ENCODE measurements at places on chromosomes 1 and 21.
A peak's percentile ranks its signal among the peaks of the same experiment; 100 is the strongest.

GRCh38 chr1:125065092-125065820, 3880.5 kb downstream of the SRGAP2C start:
- DNase-seq: no peak

- peak; percentile 77 for DNase-seq
Observed at GRCh38 chr1:9892563-9893528, 17.2 kb downstream of the CTNNBIP1 start.

DNA sequence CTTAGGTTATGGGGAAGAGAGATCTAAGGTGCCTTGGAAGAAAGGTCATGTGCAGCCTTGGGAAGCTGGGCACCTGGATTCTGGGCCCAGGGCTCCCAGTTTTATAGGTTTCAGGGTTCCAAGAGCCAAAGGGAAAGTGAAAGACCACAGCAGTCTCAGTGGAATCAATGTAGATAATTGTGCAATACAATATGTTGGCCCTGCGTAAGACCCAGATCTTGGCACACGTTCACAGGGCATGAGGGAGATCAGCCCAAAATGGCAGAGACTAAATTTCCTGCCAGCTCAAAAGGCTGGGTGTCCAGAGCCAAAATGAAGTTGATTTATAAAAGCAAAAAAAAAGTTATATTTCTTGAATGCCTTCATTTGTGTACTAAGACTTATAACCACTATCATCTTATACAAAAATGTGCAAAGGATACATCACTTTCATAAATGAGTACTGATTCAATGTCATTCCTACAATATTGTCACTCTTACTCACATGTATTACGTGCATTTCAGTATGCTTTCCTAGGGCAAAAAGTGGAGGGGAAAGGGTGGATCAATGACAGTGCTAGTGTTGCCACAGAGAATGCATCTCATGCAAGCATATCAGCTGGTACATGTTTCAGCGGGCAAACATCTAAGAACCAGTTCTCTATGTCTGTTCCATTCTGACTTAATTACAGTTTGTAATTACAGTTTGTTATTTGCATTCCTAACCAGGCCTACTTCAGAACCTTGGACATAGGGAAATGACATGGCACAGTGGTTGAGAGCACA, 22.5 kb upstream of the NPL start:
- DNase-seq: no peak

DNA sequence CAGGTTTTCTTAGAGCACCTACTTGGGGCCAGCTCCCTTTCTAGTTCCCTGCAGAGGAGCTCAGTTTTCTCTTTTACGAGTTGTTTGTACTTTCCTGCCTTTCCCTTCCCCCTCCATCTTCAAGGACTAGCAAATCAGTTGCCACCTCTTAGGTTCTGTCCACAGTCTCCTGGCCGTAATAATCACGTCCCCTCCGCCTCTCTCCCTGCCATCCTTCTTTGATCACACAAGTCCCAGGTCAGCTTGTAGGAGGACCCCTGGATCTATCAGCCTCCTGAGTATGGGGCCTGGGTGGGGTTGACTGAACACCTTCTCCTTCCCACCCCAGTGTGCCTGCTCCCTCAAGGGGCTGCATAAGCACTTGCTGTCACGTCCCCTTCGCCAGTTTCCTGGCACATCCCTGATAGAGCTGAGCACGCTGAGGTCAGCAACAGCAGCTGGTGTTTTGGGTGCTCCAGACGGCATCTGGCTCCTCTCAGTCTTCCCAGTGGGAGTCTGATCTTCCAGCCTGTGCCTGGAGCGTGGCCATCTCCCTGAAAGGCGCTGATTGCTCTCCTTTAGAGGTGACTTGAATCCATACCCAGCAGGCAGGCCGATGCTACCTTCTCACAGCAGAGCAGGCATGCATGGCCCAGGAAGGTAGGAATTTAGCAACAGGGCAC, 216.1 kb upstream of the TMEM51 start:
- DNase-seq: no peak

- DNase-seq: peak; percentile 48
Observed at GRCh38 chr1:236854605-236854983, 59.5 kb downstream of the MTR start.

DNA sequence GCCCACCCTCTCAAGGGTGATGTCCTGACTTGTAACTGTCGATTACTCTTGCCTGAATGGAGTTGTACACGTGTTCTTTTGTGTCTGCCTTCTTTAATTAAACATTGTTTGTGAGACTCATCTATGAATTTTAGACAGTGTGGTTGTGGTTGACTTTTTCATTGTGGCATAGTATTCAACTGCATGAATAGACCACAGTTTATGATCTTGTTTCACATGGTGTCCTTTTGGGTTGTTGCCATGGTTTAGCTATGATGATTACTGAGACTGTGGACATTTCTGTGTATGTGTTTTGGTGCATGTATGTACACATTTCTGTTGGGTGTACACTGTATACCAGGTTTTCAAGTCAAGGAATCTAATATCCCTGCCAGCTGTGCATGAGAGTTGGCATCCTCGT, 30.1 kb downstream of the PRMT2 start:
- no peak for DNase-seq

GRCh38 chr1:64337475-64337874, 132.5 kb upstream of the CACHD1 start:
- DNase-seq: no peak

- DNase-seq: no peak
Observed at GRCh38 chr21:41899426-41900202, 20.5 kb upstream of the PRDM15 start.

DNA sequence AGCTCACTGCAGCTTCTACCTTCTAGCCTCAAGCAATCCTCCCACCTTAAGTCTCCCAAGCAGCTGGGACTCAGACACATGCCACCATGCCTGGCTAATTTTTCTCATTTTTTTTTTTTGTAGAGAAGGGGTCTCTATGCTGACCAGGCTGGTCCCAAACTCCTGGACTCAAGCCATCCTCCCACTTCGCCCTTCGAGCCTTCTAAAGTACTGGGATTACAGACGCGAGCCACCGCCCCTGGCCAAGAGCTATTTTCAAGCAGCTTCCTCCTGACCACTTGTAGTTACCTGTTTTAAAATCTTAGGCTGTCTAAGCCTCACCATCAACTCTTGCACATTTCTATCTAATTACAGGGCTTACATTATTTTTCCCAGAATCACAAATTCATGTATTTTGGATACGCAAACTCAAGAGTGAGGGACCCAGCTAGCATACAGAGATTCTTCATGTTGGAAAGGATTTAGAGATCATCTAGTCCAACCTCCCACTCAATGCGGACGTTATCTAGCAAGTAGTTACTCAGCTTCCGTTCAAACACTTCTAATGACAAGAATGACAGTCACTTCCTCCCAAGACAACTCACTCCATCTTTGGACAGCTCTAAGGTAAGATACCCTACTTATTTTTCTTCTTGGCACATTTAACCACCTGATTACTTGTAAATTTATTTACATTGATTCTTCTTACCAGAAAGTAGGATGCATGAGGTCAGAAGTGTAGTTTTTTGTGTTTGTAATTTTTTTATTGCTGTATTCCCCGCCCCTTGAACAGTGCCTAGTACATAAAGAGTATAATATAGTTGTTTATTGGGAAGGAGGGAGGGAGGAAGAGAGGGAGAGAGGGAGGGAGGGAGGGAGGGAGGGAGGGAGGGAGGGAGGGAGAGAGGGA, 65.4 kb downstream of the LUZP1 start:
- DNase-seq: no peak

GRCh38 chr21:33760641-33761440, 118.5 kb downstream of the ITSN1 start:
- DNase-seq: peak; percentile 53

DNA sequence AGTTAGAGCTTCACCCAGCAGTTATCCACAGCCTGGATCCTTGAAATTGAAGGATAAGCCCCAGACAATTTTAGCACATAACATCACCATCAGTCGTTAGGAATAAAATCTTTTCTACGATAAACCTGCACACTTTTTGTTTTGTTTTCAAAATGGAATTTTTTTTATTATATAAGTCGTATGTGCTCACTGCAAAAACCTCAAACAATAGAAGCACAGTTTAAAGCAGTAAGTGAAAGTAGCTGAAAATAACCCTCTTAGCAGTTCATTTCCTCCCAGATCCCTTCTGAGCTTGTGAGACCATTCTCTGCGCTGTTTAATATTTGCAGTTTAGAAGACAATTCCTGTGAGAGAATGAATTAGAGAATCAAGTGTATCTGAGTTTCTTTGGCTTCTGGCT, 38.3 kb downstream of the ELK4 start:
- no peak for DNase-seq

DNA sequence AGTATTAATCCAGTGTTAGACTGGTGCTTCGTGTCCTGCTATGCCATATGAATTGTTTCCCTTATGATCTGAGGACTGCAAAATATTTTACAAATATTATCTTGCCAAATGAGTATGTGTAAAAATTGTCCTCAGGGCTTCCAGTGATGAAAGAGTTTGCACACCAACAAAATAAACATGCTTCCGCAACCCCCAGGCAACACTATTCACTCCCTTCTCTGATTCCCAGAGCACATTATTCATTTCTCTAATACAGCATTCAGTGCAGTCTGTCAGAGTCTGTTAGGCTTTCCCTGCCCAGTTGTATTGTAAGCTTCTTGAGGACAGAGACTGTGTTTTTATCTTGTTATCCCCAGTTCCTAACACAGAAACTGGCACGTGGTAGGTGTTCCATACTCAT, 409.9 kb upstream of the C1orf87 start:
- DNase-seq: no peak

DNA sequence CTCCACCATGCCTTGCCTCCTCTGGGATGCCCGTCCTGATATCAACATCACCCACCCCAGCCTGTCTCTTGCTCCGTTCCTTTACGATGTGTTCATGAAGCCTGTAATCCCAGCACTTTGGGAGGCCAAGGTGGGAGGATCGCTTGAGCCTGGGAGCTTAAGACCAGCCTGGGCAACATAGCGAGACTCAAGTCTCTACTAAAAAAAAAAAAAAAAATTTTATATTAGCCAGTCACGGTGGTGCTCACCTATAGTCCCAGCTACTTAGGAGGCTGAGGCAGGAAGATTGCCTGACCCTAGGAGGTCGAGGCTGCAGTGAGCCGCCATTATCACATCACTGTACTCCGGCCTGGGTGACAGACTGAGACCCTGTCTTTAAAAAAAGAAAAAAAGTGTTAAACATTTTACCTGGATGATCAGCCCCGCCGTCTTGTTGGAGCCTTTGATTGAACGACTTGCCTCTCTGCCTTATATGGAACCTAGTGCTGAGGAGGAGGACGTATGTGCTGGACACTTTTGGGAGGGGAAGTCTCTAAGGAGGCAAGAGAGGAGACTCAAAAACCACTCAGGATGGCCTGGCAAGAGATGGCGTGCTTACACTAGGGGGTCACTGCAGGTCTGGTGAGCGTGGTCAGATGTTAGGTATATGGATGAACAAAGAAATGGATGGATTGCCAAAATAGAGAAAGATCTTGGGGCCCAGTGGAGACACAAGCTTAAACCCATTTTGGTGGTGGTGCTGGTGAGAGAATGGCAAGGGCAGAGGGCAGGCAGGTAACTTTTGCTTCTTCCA, 80.5 kb upstream of the IFFO2 start:
- no peak for DNase-seq

DNA sequence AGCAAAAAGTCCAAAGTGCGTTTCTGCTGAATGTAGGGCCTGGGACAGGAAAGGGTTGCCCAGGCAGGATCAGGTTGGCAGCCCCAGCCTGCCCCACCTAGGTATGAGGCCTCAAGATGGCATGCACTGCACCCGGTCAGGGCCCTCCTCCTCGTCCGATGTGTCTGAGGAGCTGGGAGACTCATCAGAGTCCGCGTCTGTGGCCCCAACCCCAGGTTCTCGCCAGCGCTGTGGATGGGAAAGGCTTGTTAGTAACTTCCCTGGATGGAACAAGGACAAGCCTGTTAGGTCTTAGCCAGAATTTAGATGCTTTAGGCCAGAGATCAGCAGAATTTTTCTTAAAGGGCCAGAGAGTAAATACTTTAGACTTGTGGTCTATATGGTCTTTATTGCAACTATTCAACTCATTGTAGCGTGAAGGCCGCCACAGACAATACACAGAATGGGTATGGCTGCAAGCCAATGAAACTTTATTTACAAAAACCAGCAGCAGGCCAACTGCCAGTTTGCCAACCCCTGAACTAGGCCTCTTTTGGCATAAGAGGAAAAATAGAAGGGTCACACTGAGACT, 12.4 kb downstream of the PEA15 start:
- DNase-seq: peak; percentile 36

DNA sequence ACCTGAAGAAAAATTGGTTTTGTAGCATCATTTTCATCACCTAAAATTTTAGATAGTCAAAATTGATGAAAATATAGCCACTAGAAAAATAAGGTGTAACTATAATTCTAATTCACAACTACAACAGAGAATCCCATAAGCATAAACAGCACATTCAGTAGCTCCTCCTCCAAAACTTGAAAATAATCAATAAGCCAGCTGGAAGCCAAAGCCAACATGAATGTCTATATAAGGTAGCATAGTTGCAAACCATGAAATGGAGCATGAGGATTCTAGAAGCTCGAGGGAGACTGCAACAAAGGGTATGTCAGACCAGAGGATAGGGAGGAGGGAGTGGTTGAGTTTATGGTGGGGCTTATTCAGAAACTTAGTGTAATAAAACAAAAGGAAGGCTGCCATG, 22.4 kb downstream of the ACBD3 start:
- DNase-seq: no peak

- DNase-seq: no peak
Observed at GRCh38 chr1:8120693-8121260, 94.7 kb upstream of the ERRFI1 start.

GRCh38 chr1:60470246-60470645, 396.7 kb upstream of the C1orf87 start:
- DNase-seq: no peak

DNA sequence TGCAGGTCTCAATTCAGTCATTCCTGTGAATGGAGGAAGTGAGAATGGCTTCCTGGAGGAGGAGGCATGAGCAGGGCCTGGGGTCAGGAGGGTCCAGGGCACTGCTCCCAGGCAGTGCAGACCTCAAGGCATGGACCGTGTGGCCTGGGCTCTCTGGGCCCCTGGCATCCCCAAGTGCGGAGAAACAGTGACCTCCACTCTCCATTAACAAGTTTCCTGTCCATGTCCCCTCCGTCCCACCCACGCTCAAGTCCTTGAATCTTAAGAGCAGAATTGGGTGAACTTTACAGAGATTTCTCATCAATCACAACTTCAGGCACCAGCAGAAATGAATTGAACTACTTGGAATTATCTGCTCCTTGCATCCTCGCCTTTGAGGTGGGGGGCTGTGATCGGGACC, 211.1 kb downstream of the NPHP4 start:
- no peak for DNase-seq

- DNase-seq: no peak
Observed at GRCh38 chr1:8214501-8215173, 103.3 kb upstream of the SLC45A1 start.
